ENCODE measurements at places on chromosomes 3 and 15.

GRCh38 chr3:37741644-37742043 is 120.0 kb upstream of the CTDSPL start:
- DNase-seq = no peak

DNA sequence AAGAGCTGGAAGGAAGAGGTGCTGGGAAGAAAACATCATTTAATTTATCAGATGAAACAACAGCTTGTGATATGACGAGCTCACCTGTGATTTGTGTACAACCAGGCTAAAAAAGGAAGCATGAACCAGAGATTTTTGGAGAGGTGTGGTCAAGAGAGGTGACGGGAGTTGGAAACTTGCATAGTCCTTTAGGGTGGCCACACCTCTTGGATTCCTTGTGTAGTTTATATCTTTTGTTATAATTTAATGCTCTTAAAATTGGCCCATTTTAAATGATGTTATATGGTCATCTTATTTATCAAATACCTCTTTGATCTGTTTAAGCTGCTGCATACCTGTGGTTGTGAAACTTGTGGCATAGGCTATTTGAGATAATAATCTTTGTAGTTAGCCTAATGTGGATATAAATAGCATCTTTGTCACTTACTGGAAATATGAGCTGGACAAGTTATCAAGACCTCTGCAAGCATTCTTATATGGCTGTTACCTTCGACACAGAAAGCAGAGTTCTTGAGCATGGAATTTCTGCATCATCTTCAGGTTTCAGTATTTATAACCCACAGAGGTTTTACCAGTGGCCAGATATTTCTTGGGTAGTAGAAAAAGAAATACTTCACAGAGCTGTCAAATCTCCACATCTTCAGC is 49.1 kb downstream of the IL1RAP start:
- DNase-seq = no peak

DNA sequence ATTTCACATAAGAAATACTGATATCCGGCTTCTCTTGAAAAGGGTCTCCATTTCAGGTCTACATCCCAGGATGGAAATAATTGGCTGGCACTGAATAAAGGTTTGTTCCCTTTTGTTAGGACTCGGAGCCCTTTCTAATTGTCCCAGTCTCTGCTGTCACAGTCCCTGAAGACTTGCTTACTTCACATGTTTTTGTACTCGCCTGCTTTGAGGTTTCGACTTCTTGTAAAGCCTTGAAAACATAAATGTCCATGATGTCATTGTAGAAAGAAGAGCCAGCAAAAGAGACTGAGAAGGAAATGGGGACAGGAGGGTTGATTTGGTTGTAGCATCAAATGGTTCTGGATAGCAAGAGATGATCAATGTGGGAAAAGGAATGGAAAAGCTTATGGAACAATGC is 963.4 kb upstream of the SEMA6D start:
- no peak for DNase-seq

DNA sequence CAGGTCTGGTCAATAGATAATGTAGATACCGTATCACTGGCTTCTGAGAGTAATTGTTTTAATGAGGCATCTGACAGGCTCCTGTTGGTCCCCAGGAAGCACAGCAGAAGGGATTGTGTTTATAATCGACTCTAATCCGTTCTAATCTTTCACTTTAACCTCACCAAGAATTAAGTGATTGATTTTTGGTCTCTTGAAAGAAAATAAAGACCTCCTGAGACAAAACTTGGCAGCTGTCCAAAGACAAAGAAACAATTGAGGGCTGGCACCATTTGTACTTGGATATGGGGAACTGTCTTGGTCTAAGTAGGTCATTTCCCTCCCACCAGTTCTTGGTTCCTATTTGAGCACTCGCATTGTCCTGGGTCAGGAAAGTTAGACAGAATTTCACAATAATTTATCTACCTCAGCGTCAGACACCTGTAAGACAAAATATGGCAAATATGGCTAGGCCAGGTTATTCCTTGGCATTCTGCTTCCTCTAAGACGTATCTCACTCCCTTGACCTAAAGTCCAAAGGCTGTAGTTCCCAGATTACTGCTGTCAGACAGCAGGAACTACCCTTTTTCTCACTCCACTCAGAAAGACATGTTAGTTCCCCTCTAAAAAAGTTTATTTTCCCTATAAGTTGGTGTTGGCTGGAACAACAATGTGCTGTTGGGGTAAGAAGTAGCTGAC is 22.7 kb upstream of the CD96 start:
- DNase-seq = no peak

DNA sequence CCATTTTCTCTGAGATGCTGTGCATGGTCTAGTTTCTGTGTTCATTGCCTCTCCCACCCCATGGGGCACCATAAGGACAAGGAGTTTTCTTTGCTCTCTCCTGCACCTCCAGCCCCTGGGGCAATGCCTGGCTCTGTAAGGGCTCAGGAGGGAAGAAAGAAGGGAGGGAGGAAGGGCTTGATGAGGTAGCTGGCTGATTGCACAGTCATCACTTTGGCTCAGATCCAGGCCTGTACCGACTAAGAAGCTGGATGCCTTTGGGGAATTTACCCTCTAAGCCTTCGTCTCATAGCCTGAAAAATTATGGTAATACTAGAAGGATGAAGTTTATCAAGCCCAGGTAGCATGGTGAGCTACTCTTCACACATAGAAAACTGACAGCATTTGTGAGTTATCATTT is 382.9 kb downstream of the GABRG3 start:
- no peak for DNase-seq

GRCh38 chr3:20104167-20104661 is 64.0 kb downstream of the KAT2B start:
- DNase-seq = no peak

DNA sequence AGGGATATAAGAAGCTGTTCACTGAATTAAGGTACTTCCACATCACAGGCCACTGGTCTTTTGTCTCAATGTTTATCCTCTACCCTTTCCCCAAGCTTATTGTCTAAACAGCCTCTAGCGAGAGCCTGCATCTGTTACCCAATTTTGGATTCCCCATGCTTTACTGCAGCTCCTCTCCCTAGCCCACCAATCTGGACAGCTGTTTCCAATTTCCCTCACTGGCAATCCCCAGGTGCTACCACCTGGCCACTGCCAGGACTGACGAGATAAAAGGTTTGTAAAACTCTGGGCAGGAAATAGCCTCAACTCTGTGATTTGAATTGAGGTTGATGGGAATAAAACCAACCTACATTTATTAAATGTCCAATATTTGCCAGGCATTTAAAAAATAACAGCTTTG is 58.0 kb upstream of the TEX9 start:
- no peak for DNase-seq

DNA sequence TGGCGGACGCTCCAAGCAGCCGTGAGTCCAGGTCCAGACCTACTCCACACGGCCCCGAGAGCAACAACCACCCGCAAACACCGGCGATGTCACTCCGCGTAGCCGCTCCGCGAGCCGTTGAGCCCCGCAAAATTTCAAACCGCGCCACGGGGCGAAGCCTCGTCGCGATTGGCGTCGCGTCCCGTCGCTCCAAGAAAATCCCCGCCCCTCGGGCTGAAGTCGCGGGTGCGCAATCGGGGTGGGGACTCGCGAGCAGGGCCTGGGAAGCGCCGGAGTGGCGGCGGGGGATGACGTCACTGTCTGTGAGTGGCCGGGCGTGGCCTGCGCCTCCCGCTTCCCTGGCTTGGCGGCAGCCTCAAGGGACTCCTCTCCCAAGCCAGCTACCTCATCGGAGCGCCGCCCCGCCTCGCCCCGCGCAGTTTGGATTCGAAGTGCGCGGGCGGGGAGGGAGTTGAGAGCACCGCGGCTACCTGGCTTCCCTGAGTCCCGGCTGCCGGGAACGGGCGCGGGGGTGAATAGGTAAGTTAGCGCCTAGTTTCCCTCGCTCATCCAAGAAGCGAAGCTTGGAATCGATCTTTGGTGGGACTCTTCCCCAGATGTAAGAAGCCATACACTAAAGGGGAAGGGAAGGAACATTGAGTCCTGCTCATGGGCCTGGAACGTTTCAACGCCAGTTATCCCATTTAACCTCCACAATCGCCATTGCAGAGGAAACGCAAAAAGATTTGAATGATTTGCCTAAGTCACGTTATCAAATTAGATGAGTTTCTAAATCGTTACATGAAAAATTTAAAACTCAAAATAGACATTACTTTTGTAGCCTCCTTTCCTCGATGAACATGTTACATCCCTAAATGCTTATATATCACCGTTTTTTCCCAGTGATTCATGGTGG is at the start of gene PRC1:
PRC1 (minus strand) TSS at position 119 of the 895 bp plus-strand sequence; CDS start at position 1, 118 bp downstream.
- peak; percentile 98 for DNase-seq

- DNase-seq = no peak
Measured at GRCh38 chr15:59751552-59752413, 62.7 kb upstream of the BNIP2 start.
